ENCODE measurements at places on chromosomes 7 and 10.
A peak's percentile ranks its signal among the peaks of the same experiment; 100 is the strongest.

- no peak for DNase-seq
These were observed 19.1 kb upstream of the VOPP1 start for GRCh38 chr7:55591282-55591931.

- DNase-seq, result no peak
These were observed 100.8 kb upstream of the FAM20C start for GRCh38 chr7:91396-92175.

DNA sequence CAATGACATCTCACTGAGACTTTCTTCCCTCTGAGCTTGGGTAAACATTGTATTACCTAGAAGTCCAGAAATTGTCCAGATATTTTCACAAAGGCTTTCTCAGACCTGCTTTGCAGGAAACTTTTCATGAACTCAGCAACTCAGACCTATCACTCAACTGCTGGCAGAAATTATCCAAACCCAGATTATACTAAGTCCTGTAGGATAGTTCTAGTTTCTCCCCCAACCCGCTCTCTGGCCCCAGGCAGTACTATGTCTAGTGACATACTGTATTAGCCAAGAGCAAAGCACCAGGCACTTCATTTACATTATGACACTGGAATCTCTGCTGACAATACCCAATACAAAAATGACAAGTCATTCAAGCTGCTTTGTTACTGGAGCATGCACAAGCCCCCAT lies 75.0 kb downstream of the RHOBTB1 start:
- no peak for DNase-seq

DNA sequence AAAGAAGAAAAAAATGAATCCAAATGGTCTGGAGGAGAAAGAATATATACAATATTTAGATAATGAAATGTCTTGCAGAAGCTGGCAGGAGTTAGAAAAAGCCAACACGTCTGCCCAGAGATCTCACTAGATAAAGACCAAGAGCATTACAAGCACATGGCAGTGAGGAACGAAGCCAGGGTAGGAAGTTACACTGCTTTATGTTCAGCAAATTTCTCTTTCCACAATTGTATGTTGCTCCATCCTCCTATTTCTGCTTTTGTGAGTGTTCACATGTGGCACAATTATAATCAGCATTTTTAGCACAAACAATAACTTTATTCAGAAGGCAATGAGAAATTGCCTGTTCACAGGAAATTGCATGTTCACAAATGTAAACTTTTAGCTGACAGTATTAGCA lies 53.7 kb downstream of the LRRC17 start:
- DNase-seq, result no peak

- DNase-seq, result peak; percentile 17
These were observed 142.1 kb downstream of the PHTF2 start for GRCh38 chr7:77940647-77941046.

DNA sequence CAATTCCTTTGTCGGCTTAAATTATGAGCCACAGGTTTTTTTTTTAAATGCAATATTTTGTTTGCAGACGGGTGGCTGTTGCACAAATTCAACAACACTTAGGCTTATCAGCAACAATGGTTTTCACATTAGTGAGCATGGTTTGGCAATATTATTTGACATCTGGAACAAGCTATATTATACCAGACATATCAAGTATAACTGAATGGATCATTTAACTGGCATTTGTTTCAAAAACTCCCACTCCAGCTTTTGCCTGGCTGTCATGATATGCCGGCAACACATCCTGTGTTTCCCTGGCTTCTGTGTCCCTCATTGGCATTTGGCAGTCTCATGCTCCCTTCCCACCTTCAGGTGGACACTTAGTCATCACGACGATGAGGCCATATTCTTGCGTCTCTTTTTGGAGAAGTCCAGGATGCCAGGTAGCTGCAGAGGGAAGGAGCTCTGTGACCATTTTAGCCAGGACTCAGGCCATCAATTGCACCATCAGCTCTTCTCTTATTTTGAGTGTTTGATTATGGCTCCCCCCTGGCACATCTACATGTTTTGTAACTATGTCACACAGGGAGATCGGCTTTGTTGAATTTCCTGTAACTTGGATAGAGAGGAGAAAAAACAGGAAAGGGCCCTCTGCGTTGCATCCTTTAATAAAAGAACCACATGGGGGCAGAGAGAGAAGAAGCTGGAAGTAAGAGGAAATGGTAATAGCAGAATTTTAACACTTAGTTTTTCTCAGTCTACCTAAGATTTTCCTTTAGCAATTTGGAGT lies 413.9 kb downstream of the LRMDA start:
- no peak for DNase-seq

- DNase-seq, result no peak
These were observed 25.2 kb downstream of the DNAJB12 start for GRCh38 chr10:72329290-72330068.

- DNase-seq, result peak; percentile 96
These were observed 237.2 kb upstream of the KAT6B start for GRCh38 chr10:74589226-74589673.

- DNase-seq, result no peak
These were observed 7.7 kb downstream of the KCNH2 start for GRCh38 chr7:150970424-150970823.

DNA sequence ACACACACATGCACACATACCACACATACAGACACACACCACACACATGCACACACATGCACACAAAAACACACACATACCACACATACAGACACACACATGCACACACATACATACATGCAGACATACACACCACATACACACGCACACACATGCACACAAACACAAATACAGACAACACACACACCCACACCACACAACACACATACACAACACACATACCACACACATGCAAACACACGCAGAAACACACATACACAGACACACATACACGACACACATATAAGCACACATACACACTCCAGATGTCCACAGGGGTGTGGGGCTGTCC lies 60.1 kb upstream of the PPP2R2D start:
- DNase-seq, result no peak

- no peak for DNase-seq
These were observed 319.1 kb upstream of the PHYHIPL start for GRCh38 chr10:58857251-58857805.
